ENCODE measurements at places on chromosomes 2 and 18. TPM values are rescaled to one million over a fixed set of nuclear protein-coding genes. Genes with fewer than 3 reads are reported as not detected.
A peak's percentile ranks its signal among the peaks of the same experiment; 100 is the strongest.

DNA sequence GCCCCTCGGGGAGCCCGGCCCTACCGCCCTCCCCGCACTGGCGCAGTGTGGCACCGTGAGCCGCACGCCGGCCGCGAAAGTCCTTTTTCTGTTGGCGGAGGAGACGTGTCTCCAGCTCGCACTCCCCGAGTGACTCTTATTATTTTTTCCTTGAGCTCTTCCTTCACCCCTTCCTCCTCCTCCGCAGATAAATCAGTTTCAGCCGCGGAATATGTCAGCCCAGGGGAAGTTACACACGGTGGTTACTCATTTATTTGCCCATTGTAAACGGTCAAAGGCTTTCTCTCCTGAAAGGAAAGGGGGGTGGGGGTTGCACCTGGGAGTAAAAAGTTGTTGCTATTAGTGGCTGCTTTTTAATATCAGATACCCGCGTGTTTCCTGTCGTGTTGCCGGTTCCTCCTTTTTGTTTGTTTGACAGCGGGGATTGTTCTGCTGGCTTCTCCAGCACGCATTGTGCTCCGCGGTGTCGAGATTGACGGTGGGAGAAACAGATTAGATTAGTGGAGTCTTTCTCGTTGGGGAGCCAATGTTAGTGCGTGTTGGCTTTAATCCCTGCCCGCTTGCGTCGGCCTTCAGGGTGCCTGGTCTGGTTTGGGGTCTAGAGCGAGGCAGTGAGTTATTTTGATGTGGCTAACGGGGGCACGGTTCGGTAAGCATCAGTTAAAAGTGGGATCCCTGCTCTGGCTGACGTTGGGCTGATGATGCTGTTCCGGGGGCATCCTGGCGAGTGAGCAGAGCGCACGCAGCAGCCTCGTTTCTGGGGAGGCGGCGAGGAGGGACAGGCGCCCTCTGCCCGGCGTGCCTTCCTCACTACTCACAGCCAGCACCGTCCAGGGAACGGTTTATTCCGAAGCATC is 1.6 kb downstream of the CRIM1 start:
- peaks cover 29% of the 10 kb centered on the region for H3K4me1 ChIP-seq
- peak; percentile 82 for DNase-seq
- H3K27ac ChIP-seq: peak overlapping the region; percentile 93
- no peaks in the 10 kb centered on the region for H3K36me3 ChIP-seq

GRCh38 chr2:109348190-109348589 is 219.2 kb downstream of the SH3RF3 start:
- H3K27me3 ChIP-seq: no peaks in the 10 kb centered on the region
- no peak for DNase-seq
- peaks cover 10% of the 10 kb centered on the region for H3K4me1 ChIP-seq
- no peak overlapping the region for H3K4me3 ChIP-seq
- H3K27ac ChIP-seq: no peak overlapping the region

DNA sequence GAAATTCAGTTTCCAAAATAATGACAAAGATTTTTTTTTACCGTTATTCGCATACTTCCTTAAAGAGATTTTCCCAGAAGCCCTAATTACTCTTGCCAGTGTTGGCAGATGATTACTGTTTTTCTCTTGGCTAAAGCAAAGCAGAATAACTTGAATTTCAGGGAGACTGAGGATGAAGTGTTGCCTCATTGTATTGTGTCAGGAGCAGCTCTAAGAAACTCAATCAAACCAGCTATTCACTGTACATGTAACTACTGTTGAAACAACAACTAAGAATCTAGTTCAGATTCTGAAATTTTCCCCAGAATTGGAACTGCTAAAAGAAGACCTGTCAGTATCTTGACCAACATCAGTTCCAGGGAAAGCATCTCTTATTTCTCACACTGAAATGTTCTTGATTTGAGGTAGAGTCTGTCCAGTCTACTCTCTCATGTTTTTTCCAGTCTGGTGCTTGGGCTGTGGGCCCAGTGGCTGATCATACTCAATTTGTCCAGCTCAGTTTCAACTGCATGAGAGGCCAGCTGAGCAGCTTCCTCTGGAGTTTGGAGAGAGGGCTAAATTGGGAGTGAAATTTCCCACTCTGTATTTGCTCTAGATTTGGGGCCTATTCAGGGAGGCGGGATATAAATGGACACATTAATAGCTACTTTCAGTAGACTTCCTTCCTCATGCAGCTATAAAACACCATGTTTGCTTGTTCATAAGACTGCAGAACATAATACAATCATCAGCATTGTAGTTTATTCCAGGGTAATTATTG is 78.5 kb downstream of the PPP1R1C start:
- no peaks in the 10 kb centered on the region for H3K36me3 ChIP-seq
- no peak overlapping the region for H3K4me3 ChIP-seq
- no peak overlapping the region for H3K27ac ChIP-seq

- no peaks in the 10 kb centered on the region for H3K4me1 ChIP-seq
- no peak overlapping the region for H3K27ac ChIP-seq
- no peaks in the 10 kb centered on the region for H3K27me3 ChIP-seq
Measured at GRCh38 chr2:13195270-13195669, 478.5 kb downstream of the TRIB2 start.

Gene ALPI
- 0.09 TPM for total RNA-seq

Gene SERPINB12
- total RNA-seq: not detected

Measured in kidney (tissue), 22 donors.